ENCODE measurements at places on chromosomes 13 and 19. TPM values are rescaled to one million over a fixed set of nuclear protein-coding genes. Genes with fewer than 3 reads are reported as not detected.

Gene CLIP3
- total RNA-seq, result 4.9 TPM

DNA sequence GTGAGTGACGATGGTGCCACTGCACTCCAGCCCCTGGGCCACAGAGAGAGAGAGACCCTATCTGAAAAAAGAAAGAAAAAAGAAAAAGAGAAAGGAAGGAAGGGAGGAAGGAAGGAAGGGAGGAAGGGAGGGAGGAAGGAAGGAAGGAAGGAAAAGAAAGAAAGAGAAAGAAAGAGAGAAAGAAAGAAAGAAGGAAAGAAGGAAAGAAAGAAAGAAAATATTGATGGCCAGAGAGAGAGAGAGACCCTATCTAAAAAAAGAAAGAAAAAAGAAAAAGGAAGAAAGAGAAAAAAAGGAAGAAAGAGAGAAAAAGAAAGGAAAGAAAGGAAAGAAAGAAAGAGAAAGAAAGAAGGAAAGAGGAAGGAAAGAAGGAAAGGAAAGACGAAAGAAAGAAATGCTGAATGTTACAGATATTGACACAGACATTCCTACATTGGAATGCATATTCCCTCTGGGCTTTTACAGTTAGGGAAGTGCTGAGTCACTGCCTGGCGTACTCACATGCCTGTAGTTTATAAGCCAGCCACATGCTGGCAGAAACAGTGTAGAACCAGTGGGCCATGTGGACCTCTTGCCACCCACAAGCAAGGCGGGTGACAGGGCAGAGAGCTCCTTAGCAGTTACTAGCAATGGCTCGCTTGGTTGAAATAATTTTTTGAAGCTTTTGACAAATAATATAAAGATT, 34.6 kb upstream of the SLC46A3 start:
- DNase-seq, result peak; percentile 92

- DNase-seq, result no peak
Measured at GRCh38 chr13:50456111-50456510, 387.4 kb downstream of the DLEU7 start.

DNA sequence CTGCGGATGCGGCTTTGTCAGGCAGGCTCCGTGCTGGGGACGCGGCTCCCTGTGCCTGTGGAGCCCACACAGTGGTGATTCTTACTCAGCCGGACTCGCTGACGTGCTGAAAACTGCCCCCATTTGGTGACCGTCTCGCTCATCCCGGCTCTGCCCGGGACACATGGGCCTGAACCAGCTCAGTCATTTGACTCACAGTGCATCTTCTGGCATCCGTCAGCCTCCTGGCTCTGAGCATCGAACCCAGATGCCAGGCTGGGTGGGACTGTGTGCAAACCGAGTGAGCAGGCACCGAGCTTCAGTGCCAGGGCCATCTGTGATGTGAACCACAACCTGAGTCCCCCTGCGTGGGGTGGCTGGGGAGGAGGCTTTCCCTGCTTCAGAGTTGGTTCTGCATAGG, 5.5 kb downstream of the GCDH start:
- no peak for DNase-seq

GRCh38 chr19:31803835-31804446, 454.7 kb upstream of the TSHZ3 start:
- no peak for DNase-seq

- peak; percentile 97 for DNase-seq
Measured at GRCh38 chr19:1028062-1028926, 1.9 kb downstream of the CNN2 start.
